Effector CD4-positive, alpha-beta T cell (primary cell): ENCODE measurements at places on chromosomes 4 and X.

GRCh38 chrX:136687457-136687856 lies 39.5 kb downstream of the CD40LG start:
- no peak for DNase-seq

DNA sequence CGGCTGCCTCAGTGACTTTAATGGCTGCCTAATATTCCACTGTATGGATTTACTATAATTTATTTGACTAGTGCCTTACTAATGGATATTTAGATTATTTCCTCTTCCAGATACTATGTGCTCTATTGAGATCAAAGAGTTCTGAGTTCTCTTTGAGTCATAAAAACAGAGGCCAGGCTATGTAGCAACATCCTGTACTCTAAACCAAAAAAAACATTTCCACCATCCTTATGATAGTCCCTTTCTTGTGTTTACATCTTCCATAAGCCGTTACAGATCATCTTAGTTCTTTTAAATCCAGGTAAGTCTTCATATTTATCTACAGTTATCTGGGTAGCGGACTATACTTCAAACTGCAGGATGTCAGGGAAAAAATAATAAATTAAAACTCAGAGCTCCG lies 56.6 kb upstream of the TMEM184C start:
- DNase-seq: no peak

- DNase-seq: no peak
Observed at GRCh38 chr4:52912608-52913007, 50.5 kb downstream of the RASL11B start.

DNA sequence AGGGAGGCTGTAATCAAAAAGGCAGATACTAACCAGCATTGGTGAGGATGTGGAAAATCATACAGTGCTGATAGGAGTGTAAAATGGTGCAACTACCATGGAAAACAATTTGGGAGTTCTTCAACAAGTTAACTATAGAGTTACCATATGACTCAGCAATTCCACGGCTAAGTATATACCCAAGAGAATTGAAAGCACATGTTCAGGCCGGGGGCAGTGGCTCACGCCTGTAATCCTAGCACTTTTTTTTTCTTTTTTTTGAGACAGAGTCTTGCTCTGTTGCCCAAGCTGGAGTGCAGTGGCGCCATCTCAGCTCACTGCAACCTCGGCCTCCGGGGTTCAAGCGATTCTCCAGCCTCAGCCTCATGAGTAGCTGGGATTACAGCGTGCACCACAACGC lies 15.0 kb upstream of the CD99L2 start:
- DNase-seq: no peak

GRCh38 chr4:30413915-30414314 lies 306.3 kb upstream of the PCDH7 start:
- DNase-seq: no peak

DNA sequence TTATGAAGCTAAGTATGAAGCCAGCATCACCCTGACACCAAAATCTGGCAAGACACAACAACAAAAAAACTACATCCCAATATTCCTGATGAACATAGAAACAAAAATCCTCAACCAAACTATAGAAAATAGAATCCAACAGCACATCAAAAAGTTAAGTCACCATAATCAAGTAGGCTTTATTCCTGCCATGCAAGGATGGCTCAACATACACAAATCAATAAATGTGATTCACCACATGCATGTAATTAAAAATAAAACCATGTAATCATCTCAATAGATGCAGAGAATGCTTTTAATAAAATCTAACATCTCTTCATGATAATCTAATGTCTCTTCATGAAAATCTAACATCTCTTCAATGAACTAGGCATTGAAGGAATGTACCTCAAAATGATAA lies 249.4 kb upstream of the GK2 start:
- no peak for DNase-seq

DNA sequence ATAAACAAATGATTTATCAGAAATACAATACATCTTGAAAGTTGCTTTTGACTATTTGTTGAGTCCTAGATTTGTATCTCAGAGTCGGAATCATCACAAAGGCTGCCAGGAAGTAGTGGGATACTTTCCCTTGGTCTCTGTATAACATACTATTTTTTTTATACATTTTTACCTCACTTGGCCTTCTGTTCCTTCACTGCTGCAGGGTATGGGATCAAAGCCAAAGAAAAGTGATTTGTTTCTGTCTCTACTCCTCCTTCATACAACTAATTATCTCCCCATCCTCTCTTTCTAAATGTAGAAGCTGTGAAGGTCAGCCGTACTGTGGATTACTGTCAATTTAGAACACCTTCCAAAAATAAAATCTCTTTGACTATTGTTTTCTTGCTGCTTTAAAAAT lies 24.9 kb downstream of the PALLD start:
- no peak for DNase-seq

DNA sequence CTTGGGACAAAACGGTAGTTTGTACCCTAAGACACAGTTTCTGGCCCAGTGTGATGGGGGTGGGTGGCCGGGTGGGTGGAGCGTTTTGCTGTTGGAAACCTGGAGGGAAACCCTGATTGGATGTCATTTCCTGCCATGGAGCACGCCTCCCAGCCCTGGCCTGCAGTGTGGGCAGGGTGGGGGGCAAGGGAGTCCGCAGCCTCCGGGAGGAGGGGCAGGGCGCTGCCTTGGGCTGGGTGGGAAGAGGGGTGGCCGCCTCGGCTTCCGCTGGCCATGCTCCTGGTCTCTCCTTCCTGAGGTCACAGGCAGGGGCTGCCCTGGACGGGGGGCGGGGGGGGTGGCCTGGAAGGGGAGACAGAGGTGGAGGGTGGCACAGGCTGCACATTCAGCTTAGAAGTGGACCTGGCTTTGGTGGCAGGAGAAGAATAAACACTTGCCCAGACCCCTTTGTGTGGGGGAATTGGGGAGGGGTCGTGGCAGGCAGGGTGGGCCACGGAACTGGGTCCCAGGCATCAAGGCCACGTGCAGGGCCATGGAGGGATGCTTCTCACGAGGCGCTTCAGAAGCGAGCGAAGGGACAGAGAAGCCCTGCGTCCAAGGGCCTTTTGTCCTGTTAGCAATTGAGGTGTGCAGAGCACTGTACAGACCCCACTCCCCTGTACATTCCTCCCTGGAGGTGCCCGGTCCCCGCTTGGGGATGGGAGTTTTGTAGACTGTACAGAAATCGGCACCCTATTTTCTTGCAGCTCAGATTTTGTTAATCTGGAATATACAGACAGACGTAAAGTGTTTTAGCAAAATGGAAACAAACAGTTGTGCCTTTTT lies 6.2 kb downstream of the NAT8L start:
- no peak for DNase-seq

DNA sequence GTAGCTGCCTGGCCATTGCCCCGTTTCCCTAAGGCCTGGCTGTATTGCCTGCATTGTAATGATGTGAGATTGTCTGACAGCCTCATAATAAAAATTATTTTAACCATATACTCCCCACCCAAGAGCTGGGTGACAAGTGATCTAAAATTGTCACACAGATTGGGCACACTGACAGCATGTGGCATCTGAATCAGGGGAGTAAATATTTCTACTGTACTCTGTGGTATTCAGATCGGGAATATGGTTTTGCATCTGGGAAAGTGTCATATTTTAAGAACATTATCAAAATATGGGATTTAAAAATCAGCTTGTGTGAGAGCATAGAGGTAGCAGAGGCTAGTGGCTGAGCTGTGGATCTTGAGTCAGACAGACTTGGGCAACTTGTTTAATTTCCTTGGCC lies 135.8 kb upstream of the PDLIM3 start:
- no peak for DNase-seq

GRCh38 chr4:137597752-137598430 lies 65.6 kb upstream of the PCDH18 start:
- DNase-seq: no peak

GRCh38 chr4:187271848-187272247 lies 548.2 kb upstream of the FAT1 start:
- no peak for DNase-seq

GRCh38 chrX:16524316-16524715 lies 125.6 kb upstream of the S100G start:
- no peak for DNase-seq

DNA sequence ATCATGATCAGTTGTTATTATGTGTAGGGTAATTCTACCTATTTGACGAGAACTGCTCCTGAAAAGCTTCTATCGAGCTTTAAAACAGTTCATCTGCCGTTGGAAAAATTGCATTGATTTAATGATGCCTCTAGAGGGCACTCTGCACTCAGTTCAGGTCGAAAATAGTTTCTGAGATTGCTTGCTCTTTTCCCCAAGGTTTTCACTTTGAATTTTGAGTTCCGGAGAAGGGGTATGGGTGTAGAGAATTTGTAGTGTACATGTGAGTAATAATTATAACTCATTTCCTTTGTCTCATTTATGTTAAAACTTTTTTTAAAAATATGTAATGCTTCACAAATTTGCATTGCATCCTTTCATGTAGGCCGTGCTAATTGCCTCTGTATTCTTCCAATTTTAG lies 28.4 kb upstream of the TNIP3 start:
- DNase-seq: no peak

GRCh38 chr4:54197926-54198325 lies 31.2 kb upstream of the PDGFRA start:
- DNase-seq: no peak

DNA sequence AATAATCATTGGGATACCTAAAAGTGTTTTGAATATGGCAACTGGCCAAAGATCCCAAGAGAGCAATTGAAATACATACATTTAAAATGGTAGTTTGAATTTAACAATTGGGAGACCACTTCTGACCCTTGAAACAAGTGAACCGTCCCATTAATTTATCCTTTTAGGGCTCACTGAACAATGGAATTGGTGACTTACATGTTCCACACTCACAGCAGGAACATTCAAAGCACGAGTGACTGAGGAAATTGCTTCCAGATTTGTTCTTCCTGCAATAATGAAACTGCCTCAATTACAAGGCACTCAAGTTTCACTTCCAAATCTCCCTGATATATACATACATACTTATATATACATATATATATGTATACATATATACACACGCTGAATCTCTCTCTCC lies 20.6 kb downstream of the SLC39A8 start:
- DNase-seq: no peak
